ENCODE measurements at places on chromosomes 6 and 20.

GRCh38 chr6:31927242-31927862, at the start of gene C2:
Gene C2, plus strand, starts transcription at chr6:31927717. Its CDS starts 36 bp downstream, at chr6:31927753.
- no peak for DNase-seq

GRCh38 chr20:41080866-41081265, 52.2 kb downstream of the TOP1 start:
- DNase-seq, result no peak

GRCh38 chr6:35014341-35014740, 125.3 kb downstream of the ANKS1A start:
- DNase-seq, result no peak

DNA sequence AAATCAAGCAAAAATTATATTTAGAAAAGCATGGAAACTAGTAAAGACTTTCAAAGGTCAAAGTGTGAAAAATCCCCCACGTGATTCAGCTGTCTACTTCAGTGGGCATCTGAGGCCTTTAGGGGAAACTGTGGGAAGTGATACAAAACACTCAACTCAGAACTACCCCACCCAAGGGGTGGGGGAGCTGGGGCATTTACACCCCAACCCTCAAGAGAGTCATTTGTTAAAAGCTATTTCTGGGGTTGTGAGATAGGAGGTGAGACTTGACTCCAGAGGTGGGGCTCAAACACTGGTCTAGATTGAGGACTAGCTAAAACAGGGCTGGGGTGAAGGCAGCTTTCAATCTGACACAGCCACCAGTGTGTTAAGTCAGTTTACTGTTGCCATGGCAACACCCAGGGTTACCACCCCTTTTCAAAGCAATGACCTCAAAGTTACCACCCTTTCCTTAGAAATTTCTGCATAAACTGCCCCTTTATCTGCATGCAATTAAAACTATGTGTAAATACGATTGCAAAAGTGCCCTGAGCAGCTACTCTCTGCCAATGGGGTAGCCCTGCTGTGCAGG, 9.9 kb upstream of the GTSF1L start:
- DNase-seq, result no peak

DNA sequence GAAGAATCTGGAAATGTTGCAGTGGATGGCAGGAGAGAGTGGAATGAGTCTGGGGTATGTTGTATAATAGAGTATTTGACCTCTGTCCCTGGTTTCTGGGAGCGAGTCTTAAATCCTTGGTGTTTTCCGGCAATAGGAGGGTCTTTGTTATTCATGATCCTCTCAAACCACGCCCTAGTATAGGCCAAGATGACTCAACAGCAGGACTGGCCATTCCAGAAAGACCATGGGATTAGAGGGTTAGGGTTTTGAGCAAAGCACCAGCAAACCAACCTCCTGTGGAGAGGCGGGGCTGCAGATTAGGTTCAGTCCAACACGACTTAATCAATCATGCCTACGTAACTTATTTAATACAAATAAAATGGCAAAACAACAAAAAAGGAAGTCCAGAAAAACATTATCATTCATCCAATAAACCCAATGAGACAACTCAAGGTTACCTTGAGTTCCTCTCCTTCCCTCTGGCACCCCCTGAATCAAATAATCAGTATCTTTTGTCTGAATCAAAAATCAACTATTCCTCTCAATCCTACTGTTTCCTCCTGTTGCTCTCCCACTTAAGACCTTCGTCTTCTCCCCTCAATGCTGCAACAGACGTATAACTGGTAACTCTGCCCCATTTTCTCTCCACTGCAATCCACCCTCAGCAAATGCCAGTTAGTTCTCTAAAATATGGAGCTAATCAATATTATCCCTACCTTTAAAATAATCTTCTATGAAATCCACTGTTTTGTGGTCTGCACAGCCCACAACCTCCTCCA, 15.5 kb downstream of the HUS1B start:
- no peak for DNase-seq

DNA sequence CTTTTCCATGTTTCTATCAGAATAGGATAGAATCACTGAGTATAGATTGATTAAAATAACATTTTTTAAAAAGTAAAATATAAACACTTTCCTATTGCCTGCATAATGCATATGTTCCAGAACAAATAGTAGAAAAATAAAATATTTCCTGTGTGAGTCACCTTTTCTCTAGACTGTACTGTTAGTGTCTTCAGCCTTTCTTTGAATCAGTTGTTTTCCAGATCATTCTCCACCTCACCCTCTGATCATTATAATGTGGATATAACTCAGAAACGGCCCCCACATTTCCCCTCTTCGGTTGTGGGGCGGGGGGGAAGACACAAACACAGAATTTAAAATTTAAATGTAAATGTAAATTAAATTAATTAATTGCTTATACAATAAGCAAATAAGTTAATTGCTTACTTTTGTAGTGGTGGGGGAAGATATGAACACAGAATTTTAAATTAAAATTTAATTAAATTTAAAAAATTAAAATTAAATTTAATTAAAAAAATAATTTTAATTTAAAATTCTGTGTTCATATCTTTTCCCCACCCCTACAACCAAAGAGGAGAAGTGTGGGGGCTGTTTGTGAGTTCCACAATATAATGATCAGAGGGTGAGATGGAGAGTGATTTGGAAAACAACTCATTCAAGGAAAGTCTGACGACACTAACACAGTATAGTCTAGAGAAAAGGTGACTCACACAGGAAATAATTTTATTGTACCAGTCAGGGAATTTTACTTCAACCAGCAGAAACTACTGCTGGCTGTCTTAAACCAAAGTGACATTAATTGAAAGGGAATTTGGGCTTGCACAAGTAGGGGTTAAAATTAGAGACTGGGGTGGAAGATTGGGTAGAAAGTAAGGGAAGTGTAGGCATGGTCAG, 37.1 kb upstream of the PROKR2 start:
- no peak for DNase-seq

DNA sequence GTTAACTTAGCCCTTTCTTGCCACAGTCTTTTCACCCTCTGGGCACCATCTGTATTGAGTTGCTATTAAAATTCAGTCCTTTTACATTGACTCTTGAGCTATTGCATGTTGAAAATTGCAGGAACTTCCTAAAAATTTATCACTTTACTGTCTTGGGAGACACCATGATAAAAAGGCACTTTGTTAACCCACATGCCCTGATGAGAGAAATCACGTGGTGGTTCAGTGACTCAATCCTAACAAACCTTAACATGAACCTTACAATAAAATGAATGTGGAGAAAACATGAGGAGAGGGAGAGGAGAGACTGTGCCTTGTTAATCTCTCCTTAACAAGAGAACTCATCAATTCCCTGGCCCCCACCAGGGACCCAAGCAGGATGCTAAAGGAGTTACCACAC, 30.8 kb downstream of the GSTA4 start:
- no peak for DNase-seq

DNA sequence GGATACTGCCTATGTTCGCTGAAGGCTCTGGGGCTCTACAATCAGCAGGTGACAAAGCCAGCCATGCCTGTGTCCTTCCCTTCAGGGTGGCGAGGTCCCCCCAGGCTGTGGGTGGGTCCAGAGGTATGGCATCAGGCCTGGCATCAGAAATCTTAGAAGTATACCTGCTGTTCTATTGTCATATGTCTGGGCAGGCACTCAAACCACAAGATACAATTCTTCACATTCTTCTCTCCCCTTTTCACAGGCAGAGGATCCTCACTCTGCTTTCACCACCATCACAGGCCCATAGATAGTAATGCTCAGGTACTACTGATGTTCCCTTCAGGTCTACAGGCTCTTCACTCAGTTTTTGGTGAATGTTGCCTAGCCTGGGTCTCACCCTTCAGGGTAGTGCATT, 1180.0 kb upstream of the CITED2 start:
- DNase-seq, result no peak

GRCh38 chr6:70236343-70236742, 66.5 kb downstream of the COL9A1 start:
- DNase-seq, result no peak

Data from activated naive CD8-positive, alpha-beta T cell treated with anti-CD3 and anti-CD28 coated beads, Interleukin-2, amount 50 U/mL, for 16 hours (primary cell).